ENCODE measurements at places on chromosomes 3 and 15.
A peak's percentile ranks its signal among the peaks of the same experiment; 100 is the strongest.

DNA sequence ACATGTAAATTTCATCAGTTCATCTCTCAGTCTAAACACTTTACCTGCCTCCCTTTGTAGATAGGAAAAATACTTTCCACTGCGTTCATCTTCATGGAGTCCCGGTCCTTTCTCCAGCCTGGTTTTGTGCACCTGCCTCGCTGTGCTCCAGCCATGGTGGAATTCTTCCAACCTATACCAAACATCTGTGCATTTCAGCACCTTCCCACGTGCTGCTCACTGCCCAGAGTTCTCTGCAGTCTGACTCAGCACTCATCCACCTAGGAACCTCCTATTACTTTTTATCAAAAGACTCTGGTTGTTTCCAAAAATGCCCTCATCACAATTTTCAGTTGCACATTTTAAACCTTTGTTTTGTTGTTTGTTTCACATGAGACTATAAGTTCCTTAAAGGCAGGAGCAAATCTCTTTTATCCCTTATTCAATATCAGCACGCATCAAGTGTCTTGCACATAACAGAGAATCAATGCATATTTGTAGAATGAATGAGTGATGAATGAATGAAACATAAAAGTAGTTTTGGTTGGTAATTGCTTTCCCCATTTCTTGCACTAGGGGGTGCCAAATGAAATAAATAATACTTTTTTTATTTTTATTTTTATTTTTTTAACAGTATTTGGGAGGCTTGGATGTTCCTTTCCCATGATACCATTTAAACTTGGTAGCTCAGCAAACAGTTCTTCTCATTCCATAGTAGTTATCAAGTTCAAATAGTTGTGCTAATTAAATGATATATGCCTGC lies 30.2 kb upstream of the ADAMTS9 start:
- H3K4me1 ChIP-seq, result peaks cover 2% of the 10 kb centered on the region
- H3K27me3 ChIP-seq, result no peaks in the 10 kb centered on the region
- H3K27ac ChIP-seq, result no peak overlapping the region
- no peak overlapping the region for H3K4me3 ChIP-seq
- no peaks in the 10 kb centered on the region for H3K36me3 ChIP-seq

- no peak overlapping the region for H3K27ac ChIP-seq
- peaks cover 4% of the 10 kb centered on the region for H3K36me3 ChIP-seq
- no peak overlapping the region for H3K4me3 ChIP-seq
- no peaks in the 10 kb centered on the region for H3K4me1 ChIP-seq
Measured at GRCh38 chr3:44020143-44020542, 221.5 kb upstream of the TOPAZ1 start.

GRCh38 chr3:185995352-185995751 lies 57.5 kb upstream of the TRA2B start:
- no peak overlapping the region for H3K4me3 ChIP-seq
- no peaks in the 10 kb centered on the region for H3K4me1 ChIP-seq
- DNase-seq, result no peak
- H3K27ac ChIP-seq, result no peak overlapping the region
- H3K36me3 ChIP-seq, result no peaks in the 10 kb centered on the region

DNA sequence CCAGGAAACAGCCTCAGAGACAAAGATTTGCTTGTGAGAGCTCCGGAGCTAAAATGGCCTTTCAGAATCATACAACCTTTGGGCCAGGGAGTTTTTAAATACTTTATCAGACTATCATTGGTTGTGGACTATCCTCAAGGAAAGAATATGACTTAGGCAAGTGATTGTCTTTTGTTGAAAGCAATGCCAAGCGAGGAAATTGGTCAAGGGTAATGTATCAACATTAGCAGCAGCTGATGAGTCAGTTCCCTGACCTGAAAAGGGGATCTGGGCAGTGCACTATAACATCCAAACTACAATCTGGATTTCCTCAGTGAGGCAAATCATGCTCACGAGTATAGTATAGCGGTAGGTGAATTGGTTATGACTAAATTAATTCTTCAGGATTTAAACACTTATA lies 303.6 kb downstream of the LSAMP start:
- H3K36me3 ChIP-seq, result no peaks in the 10 kb centered on the region
- H3K4me1 ChIP-seq, result no peaks in the 10 kb centered on the region
- H3K27ac ChIP-seq, result no peak overlapping the region
- H3K27me3 ChIP-seq, result no peaks in the 10 kb centered on the region
- H3K4me3 ChIP-seq, result no peak overlapping the region

GRCh38 chr3:141802316-141803077 lies 39.3 kb downstream of the GRK7 start:
- no peak overlapping the region for H3K27ac ChIP-seq
- no peaks in the 10 kb centered on the region for H3K4me1 ChIP-seq
- H3K4me3 ChIP-seq, result no peak overlapping the region
- H3K27me3 ChIP-seq, result peaks cover 7% of the 10 kb centered on the region
- DNase-seq, result no peak
- H3K36me3 ChIP-seq, result no peaks in the 10 kb centered on the region

- peak overlapping the region; percentile 58 for H3K4me3 ChIP-seq
- H3K4me1 ChIP-seq, result peaks cover 3% of the 10 kb centered on the region
- H3K27ac ChIP-seq, result peak overlapping the region; percentile 97
Measured at GRCh38 chr15:51982013-51982769, 10.6 kb upstream of the LEO1 start.

DNA sequence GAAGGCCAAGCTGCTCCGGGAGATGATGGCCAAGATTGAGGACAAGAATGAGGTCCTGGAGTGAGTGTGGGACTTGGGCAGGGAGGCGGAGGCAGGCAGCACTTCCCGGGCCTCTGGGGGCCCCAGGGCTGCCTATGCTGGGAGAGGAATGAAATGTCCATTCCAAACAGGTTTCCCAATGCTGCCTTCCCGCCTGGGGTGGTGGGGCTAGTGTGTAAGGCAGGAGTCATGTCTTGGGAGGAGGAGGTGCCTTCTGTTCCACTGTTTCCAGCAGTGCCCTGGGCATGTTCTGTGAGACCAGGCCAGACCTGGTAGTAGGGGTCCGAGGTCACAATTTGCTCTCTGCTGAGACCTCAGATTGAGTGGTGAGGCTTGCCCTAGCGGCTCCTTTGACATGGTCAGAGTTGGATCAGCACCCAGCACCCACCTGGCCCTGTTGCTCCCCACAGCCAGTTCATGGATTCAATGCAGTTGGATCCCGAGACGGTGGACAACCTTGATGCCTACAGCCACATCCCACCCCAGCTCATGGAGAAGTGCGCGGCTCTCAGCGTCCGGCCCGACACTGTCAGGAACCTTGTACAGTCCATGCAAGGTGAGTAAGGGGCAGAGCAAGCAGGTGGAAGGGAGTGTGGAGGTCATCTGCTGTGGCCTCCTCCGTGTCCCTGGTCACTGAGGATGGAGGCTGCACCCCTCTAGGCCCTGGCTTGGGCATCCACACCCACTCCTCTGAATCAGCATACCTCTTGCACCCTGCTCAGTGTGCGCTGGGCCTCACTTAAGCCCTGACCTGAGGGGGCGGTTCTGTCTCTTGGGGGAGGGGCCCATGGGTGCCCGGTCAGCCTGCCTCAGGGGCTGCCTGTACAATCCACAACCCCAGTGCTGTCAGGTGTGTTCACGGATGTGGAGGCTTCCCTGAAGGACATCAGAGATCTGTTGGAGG lies 27.3 kb downstream of the PTPN23 start:
- no peak for DNase-seq
- H3K4me1 ChIP-seq, result no peaks in the 10 kb centered on the region
- H3K27me3 ChIP-seq, result no peaks in the 10 kb centered on the region
- no peak overlapping the region for H3K4me3 ChIP-seq
- no peaks in the 10 kb centered on the region for H3K36me3 ChIP-seq

- no peak overlapping the region for H3K4me3 ChIP-seq
- no peak for DNase-seq
- no peaks in the 10 kb centered on the region for H3K4me1 ChIP-seq
- no peaks in the 10 kb centered on the region for H3K36me3 ChIP-seq
Measured at GRCh38 chr15:46301291-46301690, 666.5 kb downstream of the SQOR start.

DNA sequence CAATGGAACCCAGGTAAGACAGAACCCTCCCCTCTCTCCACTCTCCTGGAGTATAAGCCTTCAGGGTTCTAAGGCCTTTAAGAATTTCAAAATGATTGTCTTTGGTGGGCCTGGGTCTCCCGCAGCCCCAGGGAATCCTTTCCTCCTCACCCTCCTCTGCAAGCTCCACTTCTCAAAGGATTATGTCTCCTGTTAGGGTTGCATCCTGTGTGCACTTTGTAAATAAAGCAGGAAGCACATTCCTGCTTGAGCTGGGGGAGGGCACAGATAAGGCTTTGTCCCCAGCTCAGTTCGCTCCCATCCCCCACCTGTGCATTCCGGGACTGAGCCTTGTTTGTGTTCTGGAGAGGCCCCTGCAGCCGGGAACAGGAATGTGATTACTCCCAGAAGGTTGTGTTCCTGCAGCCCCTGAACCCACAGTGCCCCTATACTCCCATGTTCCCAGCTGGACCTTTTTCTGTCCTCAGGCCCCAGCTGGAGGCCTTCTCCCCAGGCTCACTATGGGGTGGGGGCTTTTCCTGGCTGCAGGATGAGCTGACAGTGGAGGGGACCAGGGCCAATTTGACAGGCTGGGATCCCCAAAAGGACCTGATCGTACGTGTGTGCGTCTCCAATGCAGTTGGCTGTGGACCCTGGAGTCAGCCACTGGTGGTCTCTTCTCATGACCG lies 9.5 kb downstream of the TYRO3 start:
- no peak for DNase-seq
- H3K27me3 ChIP-seq, result no peaks in the 10 kb centered on the region
- H3K27ac ChIP-seq, result no peak overlapping the region
- no peaks in the 10 kb centered on the region for H3K4me1 ChIP-seq
- no peak overlapping the region for H3K4me3 ChIP-seq
- H3K36me3 ChIP-seq, result peaks cover 5% of the 10 kb centered on the region

DNA sequence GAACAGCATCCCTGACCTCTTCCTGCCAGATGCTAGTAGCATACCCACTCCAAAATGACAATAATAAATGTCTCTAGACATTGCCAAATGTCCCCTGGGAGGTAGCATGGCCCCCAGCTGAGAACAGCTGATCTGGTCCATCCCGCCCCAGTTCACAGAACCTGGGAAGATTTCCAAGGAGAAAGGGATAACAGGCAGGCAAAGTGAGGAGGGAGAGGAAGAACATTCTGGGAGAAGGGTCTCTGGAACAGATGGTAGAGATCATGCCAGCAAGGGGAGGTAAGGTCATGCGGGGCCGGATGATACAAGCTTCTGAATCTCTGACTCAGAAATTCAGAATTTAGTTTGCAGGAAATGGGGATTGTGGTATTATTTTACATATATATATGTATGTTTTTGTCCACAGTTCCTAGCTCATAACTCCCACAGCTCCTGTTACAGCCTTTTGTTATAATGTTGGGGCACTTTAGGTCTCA lies 192.7 kb downstream of the SUCLG2 start:
- no peak overlapping the region for H3K4me3 ChIP-seq
- peak overlapping the region; percentile 50 for H3K27ac ChIP-seq
- H3K36me3 ChIP-seq, result no peaks in the 10 kb centered on the region

- no peaks in the 10 kb centered on the region for H3K4me1 ChIP-seq
- no peaks in the 10 kb centered on the region for H3K27me3 ChIP-seq
- H3K36me3 ChIP-seq, result no peaks in the 10 kb centered on the region
- DNase-seq, result no peak
Measured at GRCh38 chr3:24354230-24354629, 140.4 kb downstream of the THRB start.

GRCh38 chr3:158847452-158847821 lies 45.6 kb downstream of the MFSD1 start:
- no peak for DNase-seq
- peaks cover 9% of the 10 kb centered on the region for H3K4me1 ChIP-seq
- no peak overlapping the region for H3K4me3 ChIP-seq
- no peaks in the 10 kb centered on the region for H3K27me3 ChIP-seq
- no peak overlapping the region for H3K27ac ChIP-seq

- no peaks in the 10 kb centered on the region for H3K27me3 ChIP-seq
- H3K4me3 ChIP-seq, result peak overlapping the region; percentile 91
- peaks cover 41% of the 10 kb centered on the region for H3K36me3 ChIP-seq
- H3K4me1 ChIP-seq, result peaks cover 10% of the 10 kb centered on the region
- peak overlapping the region; percentile 95 for H3K27ac ChIP-seq
Measured at GRCh38 chr15:69451951-69452691, 497 bp upstream of the RPLP1 start.

DNA sequence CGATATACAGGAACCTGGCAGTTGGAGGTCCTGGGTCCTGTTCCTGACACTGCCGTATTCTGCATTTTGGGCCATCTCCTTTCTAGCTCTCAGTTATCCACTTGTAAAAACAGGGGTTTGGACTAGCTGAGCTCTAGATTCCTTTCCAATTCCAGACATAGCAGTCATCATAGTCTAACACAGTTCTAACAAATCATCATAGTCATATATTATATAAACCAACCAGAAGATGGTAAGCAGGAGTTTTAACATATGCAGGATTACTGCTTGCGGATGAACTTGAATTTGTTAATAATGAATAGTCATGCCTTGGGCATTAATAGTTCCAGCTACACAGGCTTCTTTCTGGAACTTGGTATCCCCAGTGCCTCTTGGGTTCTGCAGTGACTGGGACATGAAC lies 26.6 kb downstream of the MASP1 start:
- no peaks in the 10 kb centered on the region for H3K27me3 ChIP-seq
- no peak for DNase-seq
- H3K4me1 ChIP-seq, result no peaks in the 10 kb centered on the region

DNA sequence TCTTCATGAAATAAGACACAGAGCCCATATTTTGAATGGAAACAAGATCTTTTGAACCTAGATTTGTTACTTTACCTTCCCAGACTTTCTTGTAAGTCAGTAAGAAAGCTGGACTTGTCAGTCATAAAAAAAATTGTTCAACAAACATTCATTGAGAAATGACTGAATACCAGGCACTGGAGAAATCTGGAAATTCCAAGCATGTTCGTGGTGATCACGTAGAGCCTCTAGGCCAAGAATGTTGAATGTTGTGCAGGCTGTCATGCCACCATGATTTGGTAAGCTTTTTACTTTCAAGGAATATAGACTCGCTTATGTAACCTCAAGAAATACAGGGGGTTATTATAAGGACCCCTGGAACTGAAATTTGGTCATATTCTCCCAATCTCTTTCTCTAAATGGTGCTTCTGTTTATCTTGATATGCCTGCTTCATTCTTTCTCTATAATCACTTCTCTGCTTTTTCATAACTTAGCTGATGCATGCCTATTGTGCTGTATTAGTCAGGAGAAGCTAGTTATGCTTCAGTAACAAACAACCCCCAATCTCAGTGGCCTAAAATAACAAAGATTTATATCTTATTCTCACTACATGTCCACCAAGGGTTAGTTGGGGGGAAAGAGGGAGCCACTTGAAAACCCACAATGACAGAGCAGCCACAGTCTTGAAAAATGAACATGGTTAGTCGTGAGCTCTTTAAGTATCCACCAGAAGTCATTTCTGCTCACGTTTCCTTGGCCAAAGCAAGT lies 3.4 kb upstream of the TPM1 start:
- H3K4me3 ChIP-seq, result no peak overlapping the region
- H3K36me3 ChIP-seq, result peaks cover 4% of the 10 kb centered on the region
- H3K4me1 ChIP-seq, result 0 out of 2 replicates have a peak, but pooled peaks cover 6% of the 10 kb centered on the region
- DNase-seq, result no peak

GRCh38 chr3:125194061-125194848 lies 18.3 kb downstream of the SLC12A8 start:
- H3K27ac ChIP-seq, result no peak overlapping the region
- H3K4me3 ChIP-seq, result no peak overlapping the region
- H3K27me3 ChIP-seq, result no peaks in the 10 kb centered on the region
- DNase-seq, result no peak
- H3K4me1 ChIP-seq, result peaks cover 5% of the 10 kb centered on the region

- no peak overlapping the region for H3K27ac ChIP-seq
- H3K36me3 ChIP-seq, result no peaks in the 10 kb centered on the region
- DNase-seq, result no peak
- H3K4me3 ChIP-seq, result no peak overlapping the region
- H3K4me1 ChIP-seq, result no peaks in the 10 kb centered on the region
Measured at GRCh38 chr15:89074402-89075012, 13.7 kb upstream of the ABHD2 start.

All from SK-N-SH (cell line).